ENCODE measurements at places on chromosomes 2 and 18. TPM values are rescaled to one million over a fixed set of nuclear protein-coding genes. Genes with fewer than 3 reads are reported as not detected.

KCMF1 gene
- total RNA-seq = 96.6 TPM

GRCh38 chr2:206480161-206480560 is 36.8 kb downstream of the ADAM23 start:
- H3K27me3 ChIP-seq = peaks cover 2% of the 10 kb centered on the region
- no peak for DNase-seq
- no peaks in the 10 kb centered on the region for H3K4me1 ChIP-seq
- no peaks in the 10 kb centered on the region for H3K36me3 ChIP-seq
- H3K4me3 ChIP-seq = no peak overlapping the region

- no peak for DNase-seq
- H3K4me3 ChIP-seq = no peak overlapping the region
- no peak overlapping the region for H3K27ac ChIP-seq
- no peaks in the 10 kb centered on the region for H3K4me1 ChIP-seq
- no peaks in the 10 kb centered on the region for H3K36me3 ChIP-seq
Measured at GRCh38 chr2:86301009-86301408, 36.4 kb downstream of the REEP1 start.

DNA sequence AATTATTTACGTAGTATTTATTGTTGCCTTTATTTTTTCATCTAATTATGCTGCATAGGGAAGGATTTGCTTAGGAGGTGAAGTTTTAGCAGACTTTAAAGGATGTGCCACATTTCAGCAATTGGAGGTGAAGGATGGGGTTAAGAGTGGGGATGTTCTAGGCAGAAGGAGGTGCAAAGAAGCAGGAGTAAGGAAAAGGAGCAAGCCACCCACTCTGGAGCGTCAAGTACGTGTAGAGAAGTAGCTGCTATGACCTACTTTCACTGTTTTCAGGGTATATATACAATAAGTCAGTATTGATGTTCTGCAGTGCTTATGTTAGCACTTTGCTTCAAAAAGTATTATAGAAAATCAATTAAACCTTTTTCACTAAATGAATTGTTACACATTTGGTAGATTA is 34.4 kb downstream of the ITGAV start:
- H3K27ac ChIP-seq = no peak overlapping the region
- DNase-seq = no peak
- H3K4me1 ChIP-seq = no peaks in the 10 kb centered on the region
- H3K27me3 ChIP-seq = no peaks in the 10 kb centered on the region

GRCh38 chr2:233492751-233493150 is 73.8 kb downstream of the USP40 start:
- H3K4me1 ChIP-seq = peaks cover 2% of the 10 kb centered on the region
- no peaks in the 10 kb centered on the region for H3K27me3 ChIP-seq
- no peak overlapping the region for H3K4me3 ChIP-seq
- no peak overlapping the region for H3K27ac ChIP-seq
- no peak for DNase-seq

DNA sequence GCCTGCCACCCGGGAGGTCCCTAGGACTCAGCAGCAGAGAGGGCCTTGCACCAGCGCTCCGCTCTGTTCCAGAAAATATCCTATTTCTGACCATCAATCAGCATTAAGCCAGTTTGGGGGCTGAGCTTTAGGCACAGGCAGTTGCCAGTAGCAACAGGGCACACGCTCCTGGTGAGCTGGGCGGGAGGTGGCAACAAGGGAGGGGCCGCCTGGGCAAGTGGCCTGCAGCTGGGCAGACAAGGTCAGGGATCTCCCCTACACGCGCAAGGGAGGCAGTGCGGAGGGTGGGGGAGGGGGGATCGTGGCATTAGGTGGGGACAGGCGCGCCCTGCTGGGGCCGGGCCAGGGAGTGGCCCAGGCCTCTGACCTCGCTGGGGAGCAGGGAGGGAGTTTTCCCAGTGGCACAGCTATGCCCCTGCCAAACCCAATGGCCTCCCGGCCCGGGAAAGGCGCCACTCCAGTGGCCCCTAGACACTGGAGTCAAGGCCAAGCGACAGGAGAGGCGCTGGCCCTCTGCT is 302.8 kb downstream of the NCKAP5 start:
- H3K4me3 ChIP-seq = no peak overlapping the region
- H3K27me3 ChIP-seq = peaks cover 18% of the 10 kb centered on the region
- H3K36me3 ChIP-seq = no peaks in the 10 kb centered on the region
- DNase-seq = no peak
- H3K4me1 ChIP-seq = no peaks in the 10 kb centered on the region

GRCh38 chr2:223123855-223124610 is 72.0 kb downstream of the KCNE4 start:
- no peaks in the 10 kb centered on the region for H3K36me3 ChIP-seq
- peaks cover 4% of the 10 kb centered on the region for H3K27me3 ChIP-seq

GRCh38 chr2:113080134-113080533 is 12.4 kb downstream of the IL1F10 start:
- H3K4me1 ChIP-seq = no peaks in the 10 kb centered on the region
- DNase-seq = peak; percentile 31
- peaks cover 24% of the 10 kb centered on the region for H3K27me3 ChIP-seq
- H3K36me3 ChIP-seq = no peaks in the 10 kb centered on the region

HOXD4 gene
- total RNA-seq = not detected

STK17B gene
- total RNA-seq = 203 TPM

DNA sequence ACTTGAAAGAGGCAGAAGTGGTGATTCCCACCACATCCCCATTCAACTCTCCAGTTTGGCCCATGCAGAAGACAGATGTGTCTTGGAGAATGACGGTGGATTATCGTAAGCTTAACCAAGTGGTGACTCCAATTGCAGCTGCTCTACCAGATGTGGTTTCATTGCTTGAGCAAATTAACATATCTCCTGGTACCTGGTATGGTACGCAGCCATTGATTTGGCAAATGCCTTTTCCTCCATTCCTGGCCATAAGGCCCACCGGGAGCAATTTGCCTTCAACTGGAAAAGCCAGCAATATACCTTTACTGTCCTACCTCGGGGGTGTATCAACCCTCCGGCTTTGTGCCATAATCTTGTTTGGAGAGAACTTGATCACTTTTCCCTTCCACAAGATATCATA is 411.5 kb upstream of the SMIM21 start:
- no peaks in the 10 kb centered on the region for H3K4me1 ChIP-seq
- no peak overlapping the region for H3K27ac ChIP-seq
- H3K36me3 ChIP-seq = no peaks in the 10 kb centered on the region

GRCh38 chr2:142869461-142870106 is 7.9 kb upstream of the KYNU start:
- peak overlapping the region; percentile 68 for H3K27ac ChIP-seq
- H3K4me3 ChIP-seq = peak overlapping the region; percentile 32
- no peaks in the 10 kb centered on the region for H3K27me3 ChIP-seq
- no peak for DNase-seq

GRCh38 chr2:225466891-225467604 is 67.5 kb downstream of the NYAP2 start:
- H3K36me3 ChIP-seq = no peaks in the 10 kb centered on the region
- no peak overlapping the region for H3K4me3 ChIP-seq
- no peaks in the 10 kb centered on the region for H3K27me3 ChIP-seq
- H3K27ac ChIP-seq = no peak overlapping the region
- no peak for DNase-seq

GPR39 gene
- not detected for total RNA-seq

FIGN gene
- total RNA-seq = not detected

BOLL gene
- total RNA-seq = not detected

GRCh38 chr2:188810586-188810985 is 163.6 kb upstream of the COL3A1 start:
- H3K4me3 ChIP-seq = no peak overlapping the region
- H3K4me1 ChIP-seq = no peaks in the 10 kb centered on the region
- no peaks in the 10 kb centered on the region for H3K27me3 ChIP-seq
- no peak for DNase-seq

RESP18 gene
- total RNA-seq = not detected

KLHL29 gene
- 1.3 TPM for total RNA-seq

DNA sequence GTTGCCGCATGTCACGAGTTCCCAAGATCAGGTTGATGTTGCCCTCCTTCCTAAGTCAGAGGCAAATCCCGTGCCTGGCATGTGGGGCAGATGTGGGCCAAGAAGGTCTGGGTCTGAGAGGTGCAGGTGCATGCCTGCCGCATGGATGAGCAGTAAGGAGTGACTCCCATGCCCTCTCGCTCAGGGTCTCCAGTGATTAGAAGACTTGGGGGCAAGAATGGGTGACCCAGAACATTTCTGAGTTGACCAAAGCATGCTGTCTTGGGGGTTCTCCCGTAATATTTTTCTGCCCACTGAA is 120.6 kb upstream of the HDAC4 start:
- H3K27ac ChIP-seq = no peak overlapping the region
- H3K4me1 ChIP-seq = no peaks in the 10 kb centered on the region
- H3K36me3 ChIP-seq = no peaks in the 10 kb centered on the region
- DNase-seq = no peak
- no peaks in the 10 kb centered on the region for H3K27me3 ChIP-seq

GRCh38 chr2:223560749-223561435 is 41.3 kb downstream of the SCG2 start:
- H3K27me3 ChIP-seq = peaks cover 7% of the 10 kb centered on the region
- H3K4me3 ChIP-seq = no peak overlapping the region
- DNase-seq = no peak
- no peaks in the 10 kb centered on the region for H3K36me3 ChIP-seq
- H3K4me1 ChIP-seq = no peaks in the 10 kb centered on the region
